ENCODE measurements at places on chromosomes 11 and 22.

- DNase-seq: no peak
Measured at GRCh38 chr22:22929381-22930221, 42.0 kb downstream of the IGLL5 start.

DNA sequence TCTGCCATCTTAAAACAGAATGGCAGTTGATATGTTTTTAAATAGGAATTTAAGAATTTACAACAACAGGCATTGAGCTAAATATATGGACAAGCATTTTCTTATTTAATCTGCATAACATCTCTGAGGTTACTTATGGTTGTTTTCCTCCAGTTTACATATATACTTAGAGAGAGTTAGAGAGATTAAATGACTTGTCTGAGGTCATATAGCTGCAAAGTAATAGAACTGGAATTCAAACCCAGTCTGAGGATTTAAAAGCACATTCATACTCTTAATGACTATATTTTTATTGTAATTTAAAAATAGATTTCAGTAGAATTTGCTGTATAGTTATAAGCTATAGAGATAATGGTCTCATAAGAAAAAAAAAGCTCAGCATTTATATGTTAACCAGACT is 81.4 kb upstream of the GRIK4 start:
- no peak for DNase-seq

DNA sequence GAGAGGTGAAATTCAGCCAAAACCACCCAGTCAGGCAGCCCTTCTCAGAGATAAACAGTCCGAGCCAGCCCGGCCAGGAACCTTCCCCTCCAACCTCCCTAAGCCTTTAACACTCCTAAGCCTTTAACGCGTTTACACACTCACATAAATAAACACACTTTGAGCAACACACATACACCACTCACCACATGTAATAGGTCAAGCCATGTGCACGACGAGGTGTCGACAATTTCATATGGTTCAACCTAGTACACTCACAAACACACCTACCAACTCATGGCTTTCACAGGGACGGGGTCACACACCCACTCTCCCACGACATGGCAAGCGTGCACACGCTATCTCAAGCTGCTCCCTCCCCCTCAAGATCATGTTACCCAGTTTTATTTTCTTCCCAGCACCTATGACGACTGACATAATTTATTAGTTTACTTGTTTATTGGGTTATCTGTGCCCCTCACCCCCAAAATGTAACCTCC is 15.5 kb downstream of the SLC43A1 start:
- DNase-seq: no peak

GRCh38 chr11:68481579-68482240 is 21.2 kb downstream of the PPP6R3 start:
- DNase-seq: no peak

GRCh38 chr11:85768473-85769146 is 42.3 kb downstream of the SYTL2 start:
- no peak for DNase-seq

- DNase-seq: no peak
Measured at GRCh38 chr11:61142424-61142823, 18.8 kb downstream of the VPS37C start.

- no peak for DNase-seq
Measured at GRCh38 chr11:110198031-110198729, 98.2 kb downstream of the RDX start.

- no peak for DNase-seq
Measured at GRCh38 chr22:32378707-32379272, 21.1 kb downstream of the RFPL3 start.

DNA sequence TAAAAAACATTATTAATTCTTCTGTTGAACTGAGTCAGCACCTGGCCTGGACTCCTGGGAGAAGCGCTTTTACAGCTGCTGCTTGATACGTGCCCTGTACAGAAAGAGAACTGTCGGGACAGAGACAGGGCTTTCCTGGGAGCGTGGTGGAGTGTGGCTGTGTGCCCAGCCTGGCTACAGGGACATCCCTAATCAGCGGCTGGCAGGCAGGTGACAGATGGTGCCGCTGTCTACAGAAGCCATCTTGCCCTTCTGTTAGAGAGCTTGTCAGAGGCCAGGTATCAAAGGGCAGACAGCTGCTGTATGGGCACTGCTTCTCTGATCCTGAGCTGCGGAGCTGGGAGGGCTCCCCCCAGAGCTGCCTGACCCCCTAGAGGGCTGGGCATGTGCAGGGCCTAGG is 361.8 kb downstream of the TENM4 start:
- no peak for DNase-seq

DNA sequence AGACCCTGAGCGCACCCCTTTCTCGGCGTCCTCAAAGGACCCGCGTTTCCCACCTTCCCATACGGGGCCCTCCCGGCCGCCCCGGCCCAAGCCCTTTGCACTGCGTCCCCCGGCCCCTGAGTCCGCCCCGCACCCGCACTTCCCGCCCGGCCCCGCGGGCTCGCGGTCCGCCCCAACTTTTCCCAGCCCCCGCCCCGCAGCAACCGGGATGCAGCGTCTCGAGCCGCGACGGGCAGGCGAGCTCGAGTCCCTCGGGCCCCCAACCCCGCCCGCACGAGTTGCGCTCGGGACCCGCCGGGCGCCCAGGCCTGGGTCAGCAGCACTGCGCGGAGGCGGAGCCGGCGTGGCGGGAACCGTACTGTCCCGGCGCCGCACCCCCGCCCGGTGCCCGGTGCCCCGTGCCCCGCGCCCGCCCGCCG is 371 bp downstream of the SMCO4 start:
- no peak for DNase-seq

DNA sequence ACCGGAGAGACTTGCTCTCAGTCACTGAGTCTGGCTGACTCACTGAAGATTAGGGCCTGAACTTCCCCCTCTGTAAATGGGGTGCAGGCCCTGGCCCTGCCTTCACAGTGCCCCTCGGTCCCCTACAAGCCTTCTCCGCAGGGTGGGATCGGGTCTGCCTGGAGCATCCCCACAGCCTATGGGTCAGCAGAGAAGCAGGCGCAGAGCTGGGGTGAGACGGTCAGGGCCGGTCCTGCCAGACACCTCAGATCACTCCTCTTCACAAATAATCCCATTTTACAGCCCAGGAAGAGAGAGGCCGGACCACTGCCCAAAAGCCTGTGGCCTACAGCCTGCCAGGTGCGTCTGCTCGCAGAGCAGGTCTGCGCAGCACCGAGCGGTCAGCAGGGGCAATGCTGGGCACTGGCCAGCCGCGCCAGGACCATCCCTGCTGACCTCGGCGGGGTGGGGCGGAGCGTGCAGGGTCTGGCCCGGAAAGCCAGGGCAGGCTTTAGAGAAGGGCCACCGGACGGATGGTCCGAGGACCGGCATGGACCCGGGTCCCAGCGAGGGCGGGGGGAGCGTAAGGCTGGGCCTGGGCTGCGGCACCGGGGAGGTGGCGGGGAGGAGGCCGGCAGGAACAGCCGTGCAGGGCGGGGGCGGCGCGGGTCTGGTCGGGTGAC is 522 bp upstream of the SEPTIN5 start:
- DNase-seq: no peak

GRCh38 chr22:42717197-42717928 is 3.3 kb downstream of the A4GALT start:
- DNase-seq: no peak

GRCh38 chr11:96257972-96258934 is 84.7 kb downstream of the MAML2 start:
- DNase-seq: no peak

- DNase-seq: no peak
Measured at GRCh38 chr11:110305169-110306018, 9.0 kb upstream of the RDX start.

- DNase-seq: no peak
Measured at GRCh38 chr11:5767056-5767455, 13.0 kb downstream of the OR52N4 start.

GRCh38 chr11:65884716-65885092 is 3.6 kb downstream of the FIBP start:
- DNase-seq: no peak

DNA sequence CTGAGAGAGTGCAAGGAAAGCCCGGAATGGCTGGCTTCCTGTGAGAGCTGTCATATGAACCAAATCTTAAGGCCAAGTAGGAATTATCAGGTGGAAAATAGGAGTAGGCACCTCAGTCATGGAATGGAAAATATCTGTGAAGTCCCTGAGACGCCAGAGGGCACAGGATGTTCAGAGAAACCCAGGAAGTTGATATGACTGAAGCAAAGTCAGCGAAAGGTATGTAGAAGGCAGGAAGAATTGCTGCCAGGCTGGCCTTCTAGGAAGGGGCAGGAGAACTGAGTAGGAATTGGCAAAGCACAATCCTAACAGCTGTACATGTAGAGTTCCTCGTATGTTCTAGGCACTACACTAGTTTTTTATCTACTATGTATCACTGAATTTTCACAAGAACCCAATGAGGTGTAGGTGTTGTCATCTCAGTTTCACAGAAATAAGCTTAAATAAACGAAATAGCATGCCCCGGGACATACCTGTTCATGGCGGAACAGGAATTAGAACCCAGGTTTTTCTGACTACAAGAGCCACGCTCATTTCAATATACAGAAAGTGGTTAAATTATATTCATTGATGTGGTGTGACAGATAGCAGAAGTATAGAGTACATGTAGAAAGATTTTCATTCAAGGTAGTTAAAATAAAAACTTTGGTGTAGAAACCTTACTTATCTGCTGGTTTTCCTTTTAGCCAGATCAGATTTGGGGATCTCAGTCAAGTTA is 17.0 kb downstream of the HMGXB4 start:
- no peak for DNase-seq

DNA sequence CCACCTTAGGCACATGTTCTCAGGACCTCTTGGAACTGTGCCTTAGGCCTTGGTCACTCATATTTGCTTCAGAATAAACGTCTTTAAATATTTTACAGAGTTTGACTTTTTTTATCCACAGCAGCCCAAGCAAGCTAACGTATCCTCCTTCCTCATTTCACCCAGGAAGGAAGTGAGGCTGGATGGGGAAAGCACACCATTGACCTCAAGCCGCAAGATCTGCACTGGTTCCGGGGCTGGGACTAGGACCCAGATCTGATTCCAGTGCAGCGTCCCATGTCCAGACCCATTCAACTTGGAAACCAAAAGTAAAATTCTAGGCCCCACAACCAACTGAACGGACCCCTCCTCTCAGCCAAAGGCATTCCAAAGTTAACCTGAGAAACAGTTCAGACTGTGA is 2.4 kb upstream of the LGALS12 start:
- no peak for DNase-seq

Data from GM12878 (cell line).